Natural killer cell (primary cell): ENCODE measurements at places on chromosomes 6 and 20. TPM values are rescaled to one million over a fixed set of nuclear protein-coding genes. Genes with fewer than 3 reads are reported as not detected.

The OPRL1 gene
- total RNA-seq = 2.2 TPM

The PAX1 gene
- total RNA-seq = not detected

The HTR1E gene
- not detected for total RNA-seq

The TP53TG5 gene
- 0.14 TPM for total RNA-seq

The LBP gene
- total RNA-seq = not detected

The TBP gene
- total RNA-seq = 13.0 TPM

The DEFB116 gene
- not detected for total RNA-seq

The TRIM31 gene
- not detected for total RNA-seq

The IMPG1 gene
- not detected for total RNA-seq

The PLCB1 gene
- total RNA-seq = 48.7 TPM

The C6orf15 gene
- total RNA-seq = not detected

The MDN1 gene
- total RNA-seq = 41.4 TPM

The ADGRB3 gene
- total RNA-seq = not detected

The MUC21 gene
- total RNA-seq = not detected

The HLA-DMA gene
- 39.2 TPM for total RNA-seq

The COL11A2 gene
- 2.0 TPM for total RNA-seq

The POU3F2 gene
- not detected for total RNA-seq

The RIPOR3 gene
- not detected for total RNA-seq

The KIF3B gene
- 13.2 TPM for total RNA-seq

The PROKR2 gene
- total RNA-seq = not detected

The RPL7L1 gene
- total RNA-seq = 67.2 TPM
